ENCODE measurements at places on chromosomes 16 and 17.

DNA sequence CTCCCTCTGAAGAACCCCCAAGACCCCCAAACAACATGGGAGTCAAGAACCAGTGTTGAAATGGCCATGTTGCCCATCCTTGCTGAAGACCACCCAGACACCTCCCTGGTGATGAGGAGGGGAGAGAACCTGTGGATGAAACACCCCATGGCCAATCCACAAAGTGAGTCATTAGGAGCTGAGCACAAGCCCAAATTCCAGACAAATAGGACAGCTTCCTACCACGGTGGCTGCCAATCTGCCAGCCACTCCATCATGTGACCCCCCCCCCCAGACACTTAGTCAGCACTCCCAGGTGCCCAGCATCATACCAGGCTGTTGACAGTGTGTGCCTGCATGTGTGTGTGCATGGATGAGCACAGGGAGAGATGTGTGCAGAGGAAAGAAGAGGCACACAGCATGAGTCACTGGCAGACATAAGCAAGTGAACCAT lies 26.4 kb upstream of the RPL38 start:
- DNase-seq: no peak

- DNase-seq: no peak
Observed at GRCh38 chr16:64700628-64701027, 421.2 kb downstream of the CDH11 start.

DNA sequence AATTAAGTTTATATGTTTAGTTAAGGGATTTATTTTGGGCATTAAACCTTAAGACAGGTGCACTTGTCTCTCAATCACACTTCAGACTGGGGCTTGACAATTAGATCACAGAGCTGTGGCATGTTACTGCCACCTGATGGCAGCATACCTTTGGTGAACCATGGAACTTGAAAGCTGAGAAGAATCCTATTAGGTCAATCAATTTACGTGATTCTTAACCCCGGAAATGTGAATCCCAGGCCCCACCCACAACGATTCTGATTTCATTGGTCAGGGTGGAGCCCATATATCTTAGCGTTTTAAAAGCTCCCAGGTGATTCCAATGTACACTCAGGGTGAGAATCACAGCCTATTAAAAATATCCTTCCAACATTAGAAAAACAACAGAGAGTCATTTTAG lies 91.0 kb downstream of the GSG1L start:
- DNase-seq: peak; percentile 19

DNA sequence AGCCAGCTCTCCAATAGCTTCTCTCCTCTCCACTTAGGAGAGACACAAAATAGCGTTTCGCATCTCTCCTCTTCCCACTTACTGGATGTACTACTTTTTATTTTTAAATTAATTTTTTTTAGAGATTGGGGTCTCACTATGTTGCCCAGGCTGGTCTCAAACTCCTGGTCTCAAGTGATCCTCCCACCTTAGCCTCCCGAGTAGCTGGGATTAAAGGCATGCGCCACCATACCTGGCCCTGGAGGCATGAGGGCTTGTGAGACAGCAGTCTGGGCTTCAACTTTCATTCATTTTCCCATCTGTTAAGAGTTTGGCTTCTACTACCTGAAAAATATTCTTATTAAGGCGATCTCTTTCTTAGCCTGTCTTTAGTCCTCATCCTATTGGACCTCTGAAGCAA lies 18.3 kb downstream of the SLC7A6OS start:
- no peak for DNase-seq

- no peak for DNase-seq
Observed at GRCh38 chr16:5541356-5541755, 443.8 kb upstream of the EEF2KMT start.

DNA sequence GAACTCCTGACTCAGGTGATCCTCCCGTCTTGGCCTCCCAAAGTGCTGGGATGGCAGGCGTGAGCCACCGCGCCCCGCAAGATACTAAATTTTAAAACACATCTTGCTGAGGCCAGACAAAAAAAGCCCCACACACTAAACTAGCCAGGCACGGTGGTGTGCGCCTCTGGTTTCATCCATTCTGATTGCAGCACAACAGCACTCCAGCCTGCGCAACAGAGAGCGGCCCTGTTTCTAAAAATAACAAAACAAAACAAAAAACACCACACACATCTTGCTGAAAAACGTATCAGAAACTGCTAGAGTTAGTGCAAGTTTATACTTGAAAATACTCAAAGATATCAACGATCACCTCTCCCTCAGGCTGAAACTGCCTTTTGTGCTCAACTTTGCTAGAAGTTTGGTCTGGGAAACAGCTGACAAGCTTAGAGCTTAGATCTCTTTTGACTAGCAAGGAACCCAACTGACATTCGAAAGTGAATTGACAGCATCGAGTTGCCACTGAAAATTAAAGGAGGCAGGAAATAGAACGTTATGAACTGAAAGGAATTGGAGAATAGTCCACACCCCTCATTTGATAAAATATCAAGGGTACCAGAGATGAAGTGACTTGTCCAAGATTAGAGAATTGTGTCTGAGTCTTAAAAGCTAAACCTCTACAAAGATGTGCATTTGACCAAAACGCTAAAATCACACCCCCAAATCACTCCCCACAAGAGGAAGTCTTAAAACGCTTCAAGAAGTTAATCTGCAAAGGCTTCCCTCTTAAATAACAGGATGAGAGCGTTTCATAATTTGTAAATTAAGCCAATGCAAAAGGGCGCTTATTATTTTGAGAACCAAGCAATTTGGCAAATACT lies 908 bp downstream of the COG4 start:
- no peak for DNase-seq
